Tibial artery (tissue), 4 donors: ENCODE measurements at places on chromosomes 12 and 14.

GRCh38 chr14:49703965-49704364, 11.0 kb downstream of the KLHDC1 start:
- no peak for DNase-seq

- no peak for DNase-seq
Measured at GRCh38 chr12:124874988-124875802, 11.5 kb upstream of the SCARB1 start.

DNA sequence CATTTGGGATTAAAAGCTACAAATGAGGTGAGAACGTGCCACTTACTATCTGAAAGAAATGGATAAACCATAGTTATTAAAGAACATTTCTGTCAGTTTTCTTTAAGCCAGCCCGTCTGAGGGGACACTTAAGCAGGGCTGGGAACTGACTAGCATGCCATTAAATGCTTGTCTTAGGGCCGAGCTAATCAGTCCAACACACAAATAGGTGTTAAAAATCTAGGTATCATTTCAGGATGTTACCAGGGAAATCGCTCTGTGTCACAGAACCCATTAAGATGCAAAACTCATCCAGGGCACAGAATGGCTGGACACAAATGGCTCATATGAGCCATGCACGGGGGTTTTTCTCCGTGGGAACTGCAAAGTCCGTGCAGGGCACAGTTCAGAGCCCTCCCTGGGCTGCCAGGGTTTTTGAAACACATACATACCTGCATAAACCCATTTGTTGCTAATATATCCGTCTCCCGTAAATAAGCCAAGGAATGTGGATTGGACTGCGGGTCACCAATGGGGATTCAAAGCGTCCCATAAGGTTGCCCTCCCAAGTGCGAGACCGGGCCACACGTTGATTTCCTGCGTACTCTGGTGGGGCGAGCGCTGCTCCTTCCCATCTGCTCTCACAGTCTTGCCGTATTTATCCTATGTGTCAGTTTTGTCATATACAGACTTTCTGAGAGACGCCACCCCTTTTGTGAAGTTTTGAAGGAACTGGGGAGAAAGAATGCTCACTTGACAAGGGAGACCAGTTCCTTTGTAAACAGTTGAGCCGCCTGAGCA, 5.4 kb upstream of the GSC start:
- no peak for DNase-seq

DNA sequence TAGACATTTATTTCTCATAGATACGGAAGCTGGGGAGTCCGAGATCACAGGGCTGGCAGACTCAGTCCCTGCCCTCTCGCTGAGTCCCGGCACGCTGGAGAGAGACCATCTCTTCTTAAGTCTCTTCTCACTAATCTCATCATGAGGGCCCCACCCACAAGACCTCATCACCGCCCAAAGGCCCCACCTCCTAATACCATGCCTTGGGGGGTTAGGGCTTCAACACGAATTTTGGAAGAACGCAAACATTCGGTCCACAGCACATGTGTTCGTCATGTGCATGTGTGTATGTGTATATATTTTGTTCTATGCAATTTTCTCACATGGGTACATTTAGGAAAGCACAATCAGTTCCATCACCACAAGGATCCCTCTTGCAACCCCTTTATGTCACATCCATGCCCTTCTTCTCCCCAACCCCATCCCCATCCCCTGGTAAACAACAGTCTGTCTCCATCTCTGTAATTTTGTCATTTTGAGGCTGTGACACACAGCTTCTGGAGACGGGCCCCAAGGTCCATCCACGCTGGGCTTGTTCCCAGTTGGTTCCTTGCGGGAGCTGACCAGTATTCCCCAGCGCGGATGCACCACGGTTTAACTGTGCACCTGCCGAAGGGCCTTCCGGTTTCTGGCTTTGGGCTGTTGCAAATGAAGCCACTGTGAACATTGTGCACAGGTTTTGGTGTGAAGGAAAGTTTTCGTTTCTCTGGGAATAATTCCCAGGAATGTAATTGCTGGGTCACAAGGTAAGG, 317.5 kb upstream of the DIO3 start:
- DNase-seq = no peak

GRCh38 chr12:57343703-57344378, 87.0 kb downstream of the R3HDM2 start:
- no peak for DNase-seq

GRCh38 chr12:91493308-91493707, 310.7 kb upstream of the DCN start:
- DNase-seq = no peak

DNA sequence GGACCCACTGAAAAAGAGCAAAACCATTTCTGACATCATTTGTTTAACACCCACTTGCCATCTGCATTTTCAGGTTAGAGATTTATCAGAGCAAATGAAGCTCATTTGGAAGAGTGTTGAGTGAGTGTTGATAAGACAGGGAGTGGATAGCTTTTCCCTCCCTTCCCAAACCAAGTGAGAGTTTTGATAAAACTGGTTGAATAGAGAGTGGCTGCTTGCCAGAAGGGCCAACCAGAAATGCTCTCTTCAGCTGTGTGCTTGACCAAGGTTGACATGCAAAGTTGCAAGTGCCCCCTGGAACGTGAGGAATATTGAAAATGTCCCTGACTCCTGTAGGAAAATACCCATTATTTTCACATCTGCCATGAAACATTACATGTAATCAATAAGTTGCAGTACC, 1487.0 kb upstream of the FLRT2 start:
- no peak for DNase-seq

GRCh38 chr12:67968321-67968720, 20.9 kb upstream of the IFNG-AS1 start:
- DNase-seq = no peak

DNA sequence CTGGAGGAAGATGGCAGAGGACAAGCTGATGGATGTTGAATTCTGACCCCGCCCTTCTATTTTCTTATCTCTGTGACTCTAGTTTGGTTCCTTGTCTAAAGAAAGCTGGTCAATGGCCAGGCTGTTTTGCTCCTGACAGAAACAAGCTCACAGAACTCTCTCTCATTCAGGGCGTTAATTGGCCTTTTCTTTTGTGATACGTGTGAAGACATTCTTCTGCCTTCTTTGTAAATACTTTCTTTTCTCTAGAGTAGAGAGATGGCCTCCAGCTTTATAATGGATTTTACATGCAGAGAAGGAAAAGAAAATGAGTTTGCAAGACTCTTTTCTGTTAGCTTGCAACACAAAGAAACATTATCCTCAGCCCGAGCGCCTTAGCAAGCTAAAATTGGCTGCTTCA, 492.2 kb upstream of the CCDC196 start:
- DNase-seq = no peak

DNA sequence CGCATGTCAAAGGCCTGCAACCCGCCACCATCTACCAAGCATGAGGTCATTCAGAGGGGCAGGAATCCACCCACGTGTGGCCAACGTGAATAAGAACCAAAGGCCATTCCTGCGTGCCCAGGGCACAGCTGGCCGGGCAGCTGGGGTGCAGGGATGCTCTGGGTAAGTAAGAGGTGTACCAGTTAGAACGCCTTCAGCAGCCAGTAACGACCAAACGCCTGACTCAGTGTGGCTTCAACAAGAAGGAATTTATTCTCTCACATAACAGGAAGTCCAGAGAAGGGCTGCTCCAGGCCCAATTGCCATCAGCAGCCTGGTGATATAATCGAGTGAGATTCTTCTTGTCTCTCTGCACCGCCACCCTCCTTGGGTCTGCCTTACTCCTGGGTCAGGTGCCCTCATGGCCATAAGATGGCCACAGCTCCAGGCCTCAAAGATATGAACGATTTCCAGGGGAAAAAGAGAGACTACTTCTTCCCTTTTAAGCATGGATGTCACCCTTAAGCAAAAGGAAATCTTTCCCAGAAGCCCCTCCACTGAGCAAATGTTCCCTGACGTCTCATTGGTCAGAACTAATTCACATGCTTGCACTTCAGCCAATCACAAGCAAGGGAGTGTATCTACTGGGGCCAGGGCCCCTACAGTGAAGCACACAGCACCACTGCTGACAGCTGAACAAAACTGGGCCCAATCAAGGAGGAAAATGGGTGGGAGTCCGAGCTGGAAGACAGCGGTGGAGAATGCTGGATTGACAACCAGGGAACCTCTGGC, 7.3 kb downstream of the TTC7B start:
- no peak for DNase-seq
